ENCODE measurements at places on chromosomes 11 and 22. TPM values are rescaled to one million over a fixed set of nuclear protein-coding genes. Genes with fewer than 3 reads are reported as not detected.

CNTN5 gene
- total RNA-seq: 10.6 TPM

KDM4D gene
- 1.9 TPM for total RNA-seq

APOL4 gene
- total RNA-seq: 10.5 TPM

PDXP gene
- total RNA-seq: 40.6 TPM

MEN1 gene
- 17.2 TPM for total RNA-seq

MOV10L1 gene
- total RNA-seq: 0.78 TPM

ANGPTL5 gene
- total RNA-seq: 0.62 TPM

NPAT gene
- total RNA-seq: 31.2 TPM

NELL1 gene
- total RNA-seq: 104 TPM

KLHL35 gene
- total RNA-seq: 28.5 TPM

KCNE3 gene
- total RNA-seq: 1.7 TPM

POTEH gene
- not detected for total RNA-seq

TBC1D22A gene
- total RNA-seq: 4.5 TPM

DRD2 gene
- total RNA-seq: not detected

GAS2 gene
- 13.4 TPM for total RNA-seq

RAB38 gene
- total RNA-seq: 0.78 TPM

C11orf42 gene
- not detected for total RNA-seq

CALCA gene
- not detected for total RNA-seq

C11orf16 gene
- not detected for total RNA-seq

MGAT3 gene
- total RNA-seq: 24.8 TPM

TXN2 gene
- 14.3 TPM for total RNA-seq

KCNQ1OT1 gene
- total RNA-seq: 2.8 TPM

ZNF280B gene
- total RNA-seq: 3.7 TPM

PARVG gene
- 0.47 TPM for total RNA-seq

MMP27 gene
- total RNA-seq: not detected

ELMOD1 gene
- 95.5 TPM for total RNA-seq

LYVE1 gene
- total RNA-seq: 9.0 TPM

C22orf31 gene
- not detected for total RNA-seq

CBLIF gene
- not detected for total RNA-seq

PLA2G3 gene
- not detected for total RNA-seq

FAM89B gene
- 22.3 TPM for total RNA-seq

ZP1 gene
- total RNA-seq: not detected

TIGD3 gene
- 4.5 TPM for total RNA-seq

CAVIN3 gene
- 2.5 TPM for total RNA-seq

TMEM121B gene
- 10.0 TPM for total RNA-seq

WNT11 gene
- 4.4 TPM for total RNA-seq

STK33 gene
- total RNA-seq: 9.5 TPM

CHRM1 gene
- total RNA-seq: 12.3 TPM

EMSY gene
- total RNA-seq: 46.3 TPM

OR2D3 gene
- not detected for total RNA-seq

OR5A1 gene
- total RNA-seq: not detected

PHOX2A gene
- total RNA-seq: not detected

OR4C5 gene
- total RNA-seq: not detected

SYCE3 gene
- not detected for total RNA-seq

OR6A2 gene
- 0.47 TPM for total RNA-seq

MN1 gene
- total RNA-seq: 24.8 TPM

SYT13 gene
- 219 TPM for total RNA-seq

C11orf97 gene
- not detected for total RNA-seq

YIF1A gene
- 32.4 TPM for total RNA-seq

CHRM4 gene
- 0.78 TPM for total RNA-seq

HOATZ gene
- total RNA-seq: not detected

SERHL2 gene
- total RNA-seq: 5.6 TPM

CEND1 gene
- total RNA-seq: 5.9 TPM

GDPD5 gene
- 9.8 TPM for total RNA-seq

SMIM35 gene
- not detected for total RNA-seq

APBB1 gene
- total RNA-seq: 266 TPM

PRRG4 gene
- 0.16 TPM for total RNA-seq

TEF gene
- total RNA-seq: 10.0 TPM

UBQLNL gene
- total RNA-seq: not detected
